ENCODE measurements at places on chromosomes 1 and 21.

DNA sequence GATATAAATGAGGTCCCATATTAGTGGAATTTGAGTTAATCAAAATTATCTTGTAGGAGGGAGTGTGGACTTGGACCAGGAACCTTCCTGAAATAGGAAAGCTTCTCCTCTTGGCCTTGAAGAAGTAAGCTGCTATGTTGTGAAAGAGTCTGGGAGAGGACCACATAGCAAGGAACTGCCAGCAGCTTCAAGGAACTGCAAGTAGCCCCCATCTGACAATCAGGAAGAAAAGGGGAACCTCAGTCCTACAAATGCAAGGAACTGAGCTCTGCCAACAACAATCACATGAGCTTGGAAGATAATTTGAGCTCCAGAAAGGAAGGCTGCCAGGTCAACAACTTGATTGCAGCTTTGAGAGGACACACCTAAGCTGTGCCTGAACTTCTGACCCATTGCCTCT, 8.2 kb upstream of the PRMT6 start:
- DNase-seq, result no peak

DNA sequence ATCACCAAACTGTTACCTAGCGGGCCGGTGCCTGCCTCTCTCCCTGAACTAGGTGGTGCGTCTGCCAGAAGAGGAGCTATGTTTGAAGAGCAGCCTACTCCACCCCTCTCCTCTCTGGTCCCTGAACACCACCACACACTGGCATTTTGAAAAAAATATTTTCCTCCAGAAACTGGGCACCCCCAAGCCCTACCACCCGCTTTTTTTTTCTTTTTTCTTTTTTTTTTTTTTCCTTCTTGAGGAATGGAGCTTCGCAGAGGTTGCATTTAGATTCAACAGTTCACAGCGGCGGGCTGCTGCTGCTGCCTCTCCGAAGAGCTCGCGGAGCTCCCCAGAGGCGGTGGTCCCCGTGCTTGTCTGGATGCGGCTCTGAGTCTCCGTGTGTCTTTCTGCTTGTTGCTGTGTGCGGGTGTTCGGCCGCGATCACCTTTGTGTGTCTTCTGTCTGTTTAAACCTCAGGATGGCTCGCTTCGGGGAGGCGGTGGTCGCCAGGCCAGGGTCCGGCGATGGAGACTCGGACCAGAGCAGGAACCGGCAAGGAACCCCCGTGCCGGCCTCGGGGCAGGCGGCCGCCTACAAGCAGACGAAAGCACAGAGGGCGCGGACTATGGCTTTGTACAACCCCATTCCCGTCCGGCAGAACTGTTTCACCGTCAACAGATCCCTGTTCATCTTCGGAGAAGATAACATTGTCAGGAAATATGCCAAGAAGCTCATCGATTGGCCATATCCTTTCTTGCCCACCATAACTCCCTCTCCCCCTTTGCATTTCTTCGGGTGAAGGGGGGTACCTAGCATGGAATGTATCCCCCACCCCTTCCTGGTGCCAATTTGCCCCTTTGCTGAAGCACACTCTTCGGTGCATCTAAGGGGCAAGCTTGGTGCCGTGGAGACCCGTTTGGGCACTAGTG, at the start of gene CACNA1E:
TSS of gene CACNA1E (plus strand) at position 233 of the 911 bp plus-strand sequence. CDS start at position 461, 228 bp downstream.
- peak; percentile 83 for DNase-seq

- no peak for DNase-seq
Measured at GRCh38 chr1:19963636-19964035, 15.8 kb downstream of the PLA2G2A start.

DNA sequence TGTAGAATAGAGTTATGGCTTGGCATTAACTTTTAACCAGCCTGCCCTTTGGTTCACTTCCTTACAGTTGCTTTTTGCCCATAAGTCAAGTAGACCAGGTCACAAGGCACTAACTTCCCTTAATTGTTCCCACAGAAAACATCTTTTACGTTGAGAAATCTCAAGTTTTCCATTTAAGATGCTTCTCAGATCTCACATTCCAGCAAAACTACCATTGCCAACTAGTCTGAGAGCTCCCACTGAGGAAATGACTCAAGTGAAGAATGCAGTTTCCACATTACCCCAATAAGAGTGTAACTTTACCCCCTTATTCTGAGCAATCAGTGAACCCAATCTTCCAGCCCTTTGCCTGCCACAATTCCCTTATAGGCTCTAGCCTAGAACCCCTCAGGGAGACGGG, 502.2 kb upstream of the OLFM3 start:
- DNase-seq, result no peak

GRCh38 chr1:222769181-222769580, 32.2 kb downstream of the FAM177B start:
- peak; percentile 74 for DNase-seq

Data from NCI-H69 (cell line).